ENCODE measurements at places on chromosomes 6 and 20.

DNA sequence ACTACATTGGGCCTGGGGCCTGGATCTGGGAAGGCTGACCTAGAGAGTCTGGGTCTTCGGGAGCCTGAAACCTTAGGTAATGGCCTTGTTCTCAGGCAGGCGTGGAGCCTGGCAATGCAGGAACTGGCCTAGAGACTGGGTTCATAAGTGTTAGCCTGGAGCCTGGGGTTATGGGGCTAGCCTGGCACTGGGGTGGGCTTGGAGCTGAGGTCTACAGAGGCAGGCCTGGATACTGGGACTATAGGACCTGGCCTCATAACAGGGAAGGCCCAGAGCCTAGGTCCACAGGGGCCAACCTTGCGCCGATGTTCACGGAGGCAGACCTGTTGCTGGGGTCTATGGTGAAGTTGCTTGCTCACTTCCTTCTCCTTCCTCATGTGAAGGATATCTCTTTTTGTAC is 843.8 kb upstream of the GJE1 start:
- DNase-seq = no peak

GRCh38 chr6:10720265-10720959 is 2.5 kb upstream of the TMEM14C start:
- no peak for DNase-seq

DNA sequence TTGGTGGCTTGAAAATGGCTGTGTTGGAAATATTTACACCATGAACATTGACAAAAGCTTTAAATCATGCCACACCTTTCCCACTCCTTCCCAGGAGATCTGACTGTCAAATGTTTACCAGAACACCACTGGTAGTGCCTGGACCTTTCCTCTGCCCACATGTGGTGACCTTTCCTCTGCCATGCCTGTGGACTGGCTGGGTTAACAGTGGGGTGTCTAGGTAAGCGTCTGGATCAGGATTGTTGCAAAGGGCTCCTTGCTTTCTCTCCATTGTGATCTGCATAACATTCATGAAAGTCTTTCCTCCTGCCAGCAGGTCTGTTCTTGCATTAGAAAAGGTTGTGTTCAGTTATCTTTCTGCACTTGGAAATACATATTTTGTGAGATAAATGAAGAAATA is 572.7 kb downstream of the DHX35 start:
- DNase-seq = no peak

DNA sequence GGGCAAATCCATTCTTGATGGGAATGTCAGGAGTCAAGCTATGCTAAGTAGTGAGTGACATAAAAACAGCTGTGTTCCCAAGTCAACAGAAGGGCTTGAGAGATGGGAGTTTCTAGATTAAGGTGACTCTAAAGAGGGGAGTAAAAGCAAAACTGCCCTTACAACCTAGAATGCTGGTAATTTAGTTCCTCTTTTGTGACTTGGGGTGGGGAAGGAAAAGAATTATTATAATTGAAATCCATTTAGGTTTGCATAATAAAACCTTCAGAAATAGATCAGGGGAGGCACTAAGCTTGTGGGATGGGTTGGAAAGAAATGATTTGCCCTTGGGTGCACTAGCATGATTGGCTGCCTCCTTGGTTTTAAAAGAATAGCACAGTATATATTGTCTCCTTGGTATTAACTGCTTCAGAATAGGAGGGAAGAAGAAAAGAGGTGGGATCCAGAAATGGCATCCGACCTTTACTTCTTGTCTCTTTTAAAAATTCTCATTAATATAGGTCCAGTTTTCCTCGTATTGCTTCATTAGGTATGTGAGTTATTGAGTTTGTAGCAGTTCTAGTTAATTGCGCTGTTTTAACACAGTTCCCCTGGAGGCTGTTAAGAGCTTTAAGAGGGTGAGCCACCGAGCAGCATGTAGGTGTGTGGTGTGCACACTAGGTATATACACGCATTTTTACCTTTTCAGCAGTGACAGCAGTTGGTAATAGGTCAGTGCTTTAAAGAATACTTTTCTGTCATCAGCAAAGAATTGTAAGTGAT is 95.3 kb upstream of the VSTM2L start:
- DNase-seq = no peak

GRCh38 chr6:169243661-169244060 is 10.0 kb downstream of the THBS2 start:
- DNase-seq = no peak

DNA sequence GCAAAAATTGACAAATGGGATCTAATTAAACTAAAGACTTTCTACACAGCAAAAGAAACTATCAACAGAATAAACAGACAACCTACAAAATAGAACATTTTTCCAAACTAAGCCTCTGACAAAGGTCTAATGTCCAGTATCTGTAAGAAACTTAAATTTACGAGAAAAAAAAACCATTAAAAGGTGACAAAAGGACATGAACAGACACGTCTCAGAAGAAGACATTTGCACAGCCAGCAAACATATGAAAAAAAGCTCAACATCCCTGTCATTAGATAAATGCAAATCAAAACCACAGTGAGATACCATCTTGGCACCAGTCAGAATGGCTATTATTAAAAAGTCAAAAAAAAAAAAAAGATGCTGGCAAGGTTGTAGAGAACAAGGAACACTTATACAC is 70.6 kb upstream of the GRIK2 start:
- DNase-seq = no peak

DNA sequence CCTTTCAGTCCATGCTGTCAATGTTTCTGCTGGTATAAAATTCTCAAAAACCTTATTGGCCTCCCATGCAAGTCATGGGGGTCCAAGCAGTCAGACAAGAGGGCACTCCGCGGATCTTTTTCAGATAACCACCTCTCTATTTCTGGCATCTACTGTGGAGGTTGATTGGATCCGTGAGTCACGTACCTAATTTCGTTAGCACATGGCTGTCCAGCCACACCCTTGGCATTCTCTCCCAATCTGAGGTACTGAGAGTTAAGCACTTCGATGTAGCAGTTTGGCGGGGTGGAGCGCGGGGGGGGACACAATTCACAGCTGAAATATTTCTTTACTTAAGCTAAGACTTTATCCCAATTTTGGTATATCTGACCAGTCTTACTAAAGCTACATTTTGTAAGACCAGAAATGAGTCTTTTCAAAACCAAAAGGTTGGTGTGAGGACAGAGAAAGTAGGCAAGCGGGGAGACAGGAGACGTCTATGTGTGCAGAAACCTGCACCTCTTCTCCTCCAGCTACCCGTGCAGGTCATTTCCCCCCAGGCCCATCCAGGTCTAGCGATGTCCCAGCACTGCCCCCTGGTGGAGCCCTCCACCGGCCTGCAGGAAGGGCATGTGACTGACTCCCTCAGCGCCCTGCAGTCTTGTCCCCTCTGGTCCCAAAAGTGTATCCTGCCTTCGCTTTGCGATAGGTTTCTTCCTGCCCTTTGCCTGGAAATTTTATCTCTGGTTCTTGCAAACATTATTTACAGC is 113.1 kb downstream of the ADAT2 start:
- DNase-seq = peak; percentile 9

DNA sequence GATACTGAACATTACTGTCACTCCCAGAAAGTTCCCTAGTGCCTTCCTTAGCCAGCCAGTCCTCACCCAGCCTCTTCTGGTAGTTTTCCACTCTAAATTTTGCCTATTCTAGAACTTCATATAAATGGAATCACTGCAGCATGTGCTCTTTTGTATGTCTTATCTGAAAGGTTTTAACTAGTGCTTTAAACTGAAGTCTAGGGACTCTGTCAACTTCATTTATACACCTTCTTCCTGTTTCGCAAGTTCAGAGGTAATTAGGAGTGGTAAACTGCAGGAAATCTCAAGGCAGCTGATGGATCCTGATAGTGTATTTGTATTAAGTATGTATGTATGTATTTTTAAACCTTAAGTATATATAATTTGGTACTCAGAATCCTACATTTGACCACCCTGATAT is 94.3 kb downstream of the TCP11 start:
- no peak for DNase-seq

- no peak for DNase-seq
These were observed 5.0 kb downstream of the GFRA4 start for GRCh38 chr20:3658019-3658715.

DNA sequence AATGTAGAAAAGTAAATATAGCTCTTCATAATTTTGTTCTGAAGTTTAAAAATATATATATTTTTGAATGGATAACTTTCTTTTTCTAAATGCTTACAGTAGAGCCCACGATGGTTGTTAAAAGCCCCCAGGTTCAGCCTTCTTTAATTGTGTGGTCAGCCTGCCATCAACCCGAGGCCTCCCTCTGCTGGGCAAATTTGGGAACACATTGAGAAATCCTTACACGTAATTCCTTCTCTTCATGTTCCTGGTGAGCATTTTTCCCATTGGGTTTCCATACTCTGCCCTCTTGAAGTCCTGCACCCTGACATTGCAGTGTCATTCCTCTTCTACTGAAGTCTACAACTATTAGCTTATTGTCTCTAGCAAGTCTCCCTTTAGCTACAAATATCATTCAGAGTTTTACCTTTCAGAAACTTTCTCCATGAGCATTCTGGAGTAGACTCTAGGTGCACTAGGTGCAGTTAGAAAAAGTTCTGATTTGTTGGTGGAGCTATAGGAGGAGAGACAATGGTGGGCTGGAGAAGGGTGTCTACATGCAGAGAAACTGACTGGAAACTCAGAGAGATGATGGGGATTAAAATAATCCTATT is 40.6 kb downstream of the TRIM38 start:
- no peak for DNase-seq

- DNase-seq = no peak
These were observed 27.1 kb downstream of the COL12A1 start for GRCh38 chr6:75178757-75179156.

GRCh38 chr6:73803562-73804241 is 107.7 kb downstream of the CD109 start:
- peak; percentile 16 for DNase-seq

DNA sequence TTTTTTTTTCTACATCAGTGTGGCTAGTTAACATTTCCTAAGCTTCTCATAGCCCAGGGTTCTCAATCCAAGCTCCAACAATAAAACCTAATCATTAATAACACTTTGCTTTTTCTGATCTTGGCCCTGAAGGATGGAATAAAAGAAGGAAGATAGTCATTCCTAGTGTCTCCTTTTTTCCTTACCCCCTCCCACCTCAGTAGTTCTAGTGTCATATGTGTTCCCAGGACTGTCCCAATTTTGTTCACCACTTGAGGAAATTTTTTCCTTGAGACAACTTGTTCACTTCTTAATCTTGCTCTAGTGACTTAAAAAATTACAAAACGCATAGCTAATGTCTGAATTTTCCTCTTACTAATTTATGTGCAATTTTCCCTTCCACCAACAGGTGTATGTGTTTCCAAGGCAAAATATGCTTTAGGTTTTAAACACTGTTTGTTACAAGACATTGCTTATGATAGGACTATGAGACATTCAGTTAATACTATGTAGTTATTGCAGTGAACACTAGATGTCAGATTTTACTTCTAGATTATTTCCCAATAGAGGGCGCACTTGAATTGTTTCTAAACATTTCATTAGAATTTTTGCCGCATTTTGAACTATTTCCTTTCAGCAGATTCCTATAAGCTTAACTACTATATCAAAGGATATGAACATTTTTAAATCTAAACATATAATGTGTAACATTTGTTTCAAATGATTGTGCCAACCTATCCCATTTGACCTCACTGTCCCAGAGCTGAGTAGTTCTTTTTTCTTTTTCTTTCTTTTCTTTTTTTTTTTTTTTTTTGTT is 18.5 kb upstream of the C6orf141 start:
- peak; percentile 17 for DNase-seq

DNA sequence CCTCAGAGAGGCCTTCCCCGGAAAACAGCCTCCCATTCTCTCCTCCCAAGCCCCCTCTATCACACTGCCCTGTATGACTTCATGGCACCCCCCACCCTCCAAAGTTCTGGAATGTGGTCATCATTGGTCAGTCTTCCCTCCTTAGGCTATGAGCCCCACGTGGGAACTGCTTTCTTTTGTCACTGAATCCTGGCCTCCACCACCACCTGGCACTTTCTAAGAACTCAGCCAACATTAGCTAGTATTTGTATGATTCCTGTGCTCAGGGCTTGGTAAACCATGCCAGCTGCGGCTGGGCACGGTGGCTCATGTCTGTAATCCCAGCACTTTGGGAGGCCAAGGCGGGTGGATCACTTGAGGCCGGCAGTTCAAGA is 8.4 kb upstream of the E2F1 start:
- DNase-seq = no peak

GRCh38 chr6:129111853-129112252 is 228.9 kb downstream of the LAMA2 start:
- no peak for DNase-seq

DNA sequence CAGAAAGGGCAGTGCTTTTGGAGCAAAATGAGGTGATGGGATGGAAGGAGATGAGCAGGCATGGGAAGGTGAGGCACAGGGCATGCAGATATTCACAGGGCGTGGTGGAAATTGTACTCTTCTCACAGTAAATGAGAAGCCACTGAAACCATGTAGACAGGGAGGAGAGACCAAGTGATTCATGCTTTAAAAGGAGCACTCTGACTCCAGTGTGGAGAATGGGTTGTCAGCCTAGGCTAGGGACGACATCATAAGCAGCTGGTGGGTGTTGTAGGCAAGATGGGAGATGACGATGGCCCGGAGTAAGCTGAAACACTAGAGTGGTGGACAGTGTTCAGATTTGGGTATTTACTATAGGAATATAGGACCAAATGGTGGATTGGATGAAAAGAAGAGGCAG is 18.4 kb downstream of the PDE7B start:
- DNase-seq = no peak

GRCh38 chr20:36251426-36251825 is 15.1 kb downstream of the AAR2 start:
- DNase-seq = no peak

- no peak for DNase-seq
These were observed 4.2 kb downstream of the TRIM10 start for GRCh38 chr6:30156774-30157173.

GRCh38 chr6:39188098-39188450 is 41.2 kb downstream of the KCNK5 start:
- no peak for DNase-seq

DNA sequence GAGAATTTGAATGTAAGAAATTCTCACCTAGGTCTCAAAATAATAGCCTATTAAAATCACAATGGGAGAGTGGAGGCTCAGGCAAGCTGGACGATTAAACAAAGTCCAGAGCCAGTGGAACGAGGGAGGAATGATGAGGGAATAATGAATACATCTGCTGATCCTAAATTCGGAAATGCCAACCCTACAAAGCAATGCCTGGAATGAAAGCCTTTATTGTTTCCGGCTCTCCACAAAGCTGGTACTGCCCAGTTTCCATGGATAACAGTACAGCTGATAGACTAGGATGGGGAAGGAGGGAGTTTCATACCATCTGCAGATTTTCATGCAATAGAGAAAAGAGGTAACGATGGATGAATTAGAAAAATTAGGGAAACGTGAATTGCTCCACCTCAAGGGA is 356.1 kb downstream of the CBLN4 start:
- no peak for DNase-seq
